ENCODE measurements at places on chromosomes 4 and X.

DNA sequence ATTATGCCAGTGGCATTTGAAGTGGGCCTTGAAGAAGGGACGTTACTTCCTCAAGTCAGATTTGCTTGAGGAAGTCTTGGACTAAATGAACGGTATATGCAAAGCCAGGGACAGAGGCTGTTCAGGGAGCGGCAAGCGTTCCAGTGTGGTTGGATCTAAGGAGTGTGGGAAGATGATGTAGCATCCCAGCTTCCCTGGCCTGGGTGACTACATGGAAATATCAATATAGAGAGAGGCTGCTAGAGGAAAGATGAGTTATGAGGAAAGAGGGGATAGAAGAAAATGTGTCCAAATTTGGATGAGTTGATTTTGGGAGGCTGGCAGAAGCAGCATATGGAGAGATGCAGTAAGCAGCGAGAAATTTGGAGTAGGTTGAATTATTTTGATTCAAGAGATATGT is 432.5 kb upstream of the TENM3 start:
- DNase-seq, result no peak

GRCh38 chr4:42320822-42321388 is 76.4 kb upstream of the SHISA3 start:
- DNase-seq, result no peak

- DNase-seq, result no peak
Observed at GRCh38 chr4:142961866-142962265, 115.8 kb upstream of the INPP4B start.

GRCh38 chrX:150655788-150656187 is 37.4 kb upstream of the MTMR1 start:
- no peak for DNase-seq

DNA sequence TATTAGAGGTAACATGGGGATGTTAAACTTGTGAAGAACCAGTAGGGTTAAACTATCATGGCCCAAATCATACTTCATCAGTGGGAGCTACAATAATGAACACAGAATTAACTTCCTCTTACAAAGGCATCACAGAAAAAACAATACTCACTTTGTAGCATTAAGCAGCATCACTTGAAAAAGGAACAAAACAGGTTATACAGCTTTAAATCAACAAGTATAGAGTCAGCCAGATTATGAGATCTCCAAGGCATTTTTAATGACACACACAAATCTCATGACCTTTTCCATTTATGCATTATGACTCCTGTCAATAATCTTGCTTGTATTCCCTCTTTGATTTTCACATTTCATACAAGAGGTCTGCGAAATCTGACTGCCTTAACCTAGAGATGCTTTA is 18.3 kb downstream of the FBXL5 start:
- no peak for DNase-seq

DNA sequence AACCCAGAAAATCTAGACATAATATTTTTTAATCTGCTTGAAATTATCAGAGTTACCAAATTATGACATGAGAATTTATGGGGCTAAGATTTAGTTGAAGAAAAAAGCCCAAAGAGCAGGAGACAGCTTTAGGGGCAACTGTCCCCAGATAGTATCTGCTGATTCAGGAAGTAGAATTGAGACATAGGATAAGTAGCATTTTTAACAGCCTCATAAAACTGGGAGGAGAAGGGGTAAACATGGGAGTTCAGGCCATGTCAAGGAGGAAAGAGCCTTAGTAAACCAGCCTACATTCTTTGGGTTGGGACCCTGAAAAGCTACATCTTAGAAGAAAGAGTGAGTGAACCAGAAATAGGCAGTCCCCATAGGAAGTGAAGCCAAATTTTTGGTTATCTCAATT is 9.7 kb upstream of the RAB28 start:
- DNase-seq, result no peak

GRCh38 chr4:11328401-11328800 is 100.3 kb downstream of the HS3ST1 start:
- DNase-seq, result no peak

GRCh38 chr4:118398226-118399090 is 45.7 kb upstream of the PRSS12 start:
- no peak for DNase-seq

DNA sequence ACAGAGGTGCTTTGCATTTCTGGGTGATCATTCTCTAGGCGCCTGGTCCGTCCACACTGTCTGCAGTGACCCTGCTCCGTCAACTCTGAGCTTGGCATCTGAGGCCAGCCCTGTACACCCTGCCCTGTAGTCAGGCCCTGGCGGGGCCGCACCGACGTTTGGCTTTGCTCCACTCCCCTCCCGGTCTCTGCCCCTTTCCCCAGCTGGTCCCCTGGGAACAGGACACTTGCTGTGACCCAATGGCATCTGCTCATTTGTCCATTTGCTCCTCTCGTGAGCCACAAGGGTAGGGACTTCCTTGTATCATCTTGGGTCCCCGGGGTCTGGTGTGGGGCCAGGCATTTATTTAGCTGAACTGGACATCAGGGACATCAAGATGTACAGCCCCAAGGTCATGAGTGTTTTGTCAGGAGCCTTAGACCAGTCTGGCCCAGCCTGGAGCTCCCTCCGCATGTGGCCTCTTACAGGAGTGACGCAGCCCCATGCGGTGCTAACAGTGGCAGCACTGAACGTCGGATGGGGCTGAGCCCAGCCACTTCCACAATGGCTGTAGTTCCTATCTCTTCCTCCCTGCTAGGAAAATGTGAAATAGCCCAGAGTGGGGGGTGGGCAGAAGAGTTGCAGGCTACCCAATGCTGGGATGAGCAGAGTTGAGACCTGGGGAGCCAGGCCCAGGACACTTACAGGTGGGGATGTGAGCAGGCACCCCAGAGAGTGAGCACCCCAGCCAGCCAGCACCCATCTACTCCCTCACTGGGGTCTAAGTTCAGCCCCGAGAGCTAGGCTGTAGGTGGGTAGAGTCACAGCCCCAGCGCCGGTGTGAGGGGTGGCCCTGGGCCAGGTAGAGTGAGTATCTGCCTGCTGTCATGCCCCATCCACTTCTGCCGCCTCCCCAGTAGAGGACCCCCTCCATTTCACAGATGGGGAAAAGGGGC is 2.0 kb upstream of the SH3BP2 start:
- DNase-seq, result no peak

DNA sequence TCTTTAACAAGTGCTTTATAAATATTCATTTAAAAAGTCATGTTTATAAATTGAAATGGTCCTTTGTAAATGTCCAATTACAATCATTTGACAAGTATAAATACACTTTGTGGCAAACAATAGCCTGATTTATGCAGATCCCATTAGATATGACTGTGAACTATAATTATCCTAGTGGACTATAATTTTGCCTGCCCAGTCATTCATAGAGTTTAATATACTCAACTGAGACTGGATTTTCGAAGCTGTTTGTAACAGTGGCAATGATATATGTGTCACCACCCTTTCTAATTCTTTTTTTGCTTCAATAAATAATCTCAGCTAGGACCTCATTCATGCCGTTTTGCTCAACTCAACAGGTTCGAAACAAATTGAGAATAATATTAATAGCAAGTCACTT is 732.0 kb downstream of the PCDH18 start:
- no peak for DNase-seq

- no peak for DNase-seq
Observed at GRCh38 chrX:150051096-150051495, 112.8 kb upstream of the EOLA2 start.

DNA sequence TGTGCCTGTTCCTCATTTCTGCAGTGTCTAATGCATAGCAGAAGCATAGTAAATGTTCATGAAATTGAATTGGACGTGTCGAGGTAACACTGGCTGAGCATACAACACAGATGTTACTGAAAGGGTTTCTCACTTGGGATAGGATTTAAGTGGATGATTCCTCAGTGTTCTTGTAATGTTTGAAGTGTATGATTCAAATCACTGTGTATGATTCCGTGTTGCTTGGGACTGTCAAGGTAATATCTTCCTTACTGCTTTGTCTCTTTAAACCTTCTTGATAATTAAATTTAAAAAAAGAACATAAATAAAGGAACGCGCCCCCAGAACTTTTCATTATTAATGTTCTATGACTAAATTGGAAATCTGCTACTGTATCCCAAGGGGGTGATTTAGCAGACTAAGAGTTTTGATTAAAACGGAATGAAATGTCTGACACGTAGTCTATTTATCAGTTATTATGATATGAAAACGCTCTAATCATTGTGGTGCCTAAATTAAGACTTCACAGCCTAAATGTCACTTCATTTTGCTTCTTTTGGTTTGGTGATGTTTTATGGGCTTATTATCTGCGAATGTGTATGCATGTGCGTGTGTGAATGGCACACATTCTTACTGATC is 696.9 kb upstream of the EPHA5 start:
- no peak for DNase-seq

- DNase-seq, result no peak
Observed at GRCh38 chr4:186885289-186885688, 161.6 kb upstream of the FAT1 start.

DNA sequence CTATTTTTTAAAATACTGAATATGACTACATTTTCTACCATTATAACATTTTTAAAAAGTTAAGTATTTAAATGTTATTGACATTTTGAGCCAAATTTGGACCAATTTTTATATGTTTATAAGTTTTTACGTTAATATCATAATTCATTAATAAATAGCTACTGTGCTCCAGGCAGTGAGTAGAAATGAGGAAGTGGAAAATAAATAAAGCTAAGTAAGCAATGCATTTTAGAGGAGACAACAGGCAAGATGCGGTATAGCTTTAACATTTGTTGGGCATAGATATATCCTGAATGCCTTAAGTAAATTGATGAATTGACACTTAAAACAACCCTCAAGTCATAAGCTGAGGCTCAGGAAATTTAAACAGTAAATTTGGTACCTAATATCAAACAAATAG is 474.8 kb downstream of the PCDH10 start:
- no peak for DNase-seq

- DNase-seq, result no peak
Observed at GRCh38 chr4:107255114-107255513, 219.0 kb upstream of the DKK2 start.

GRCh38 chr4:78155616-78156105 is 98.5 kb downstream of the FRAS1 start:
- no peak for DNase-seq

DNA sequence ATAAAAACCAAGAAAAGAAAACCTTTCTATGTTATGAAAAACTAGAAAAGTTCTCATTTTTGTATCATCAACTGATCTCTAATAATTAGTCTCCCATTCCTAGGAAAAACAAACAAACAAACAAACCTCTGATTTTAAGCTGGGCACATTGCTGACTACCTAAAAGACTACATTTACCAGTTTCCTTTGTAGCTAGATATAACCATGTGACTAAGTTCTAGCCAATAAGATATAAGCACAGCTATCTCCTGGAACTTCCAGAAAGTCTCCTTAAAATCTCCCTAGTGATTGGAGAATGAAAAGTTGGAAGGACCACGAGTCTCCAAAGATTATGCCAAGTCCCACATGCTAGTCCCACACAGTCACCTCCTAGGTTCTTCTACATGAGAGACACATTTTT is 108.9 kb downstream of the NR3C2 start:
- DNase-seq, result no peak

GRCh38 chr4:23213198-23213597 is 520.5 kb downstream of the GBA3 start:
- no peak for DNase-seq

GRCh38 chr4:22485737-22486136 is 30.1 kb downstream of the ADGRA3 start:
- no peak for DNase-seq

GRCh38 chr4:174316954-174317353 is 33.2 kb downstream of the CEP44 start:
- DNase-seq, result no peak

GRCh38 chr4:115562506-115562905 is 449.1 kb upstream of the NDST4 start:
- DNase-seq, result no peak

DNA sequence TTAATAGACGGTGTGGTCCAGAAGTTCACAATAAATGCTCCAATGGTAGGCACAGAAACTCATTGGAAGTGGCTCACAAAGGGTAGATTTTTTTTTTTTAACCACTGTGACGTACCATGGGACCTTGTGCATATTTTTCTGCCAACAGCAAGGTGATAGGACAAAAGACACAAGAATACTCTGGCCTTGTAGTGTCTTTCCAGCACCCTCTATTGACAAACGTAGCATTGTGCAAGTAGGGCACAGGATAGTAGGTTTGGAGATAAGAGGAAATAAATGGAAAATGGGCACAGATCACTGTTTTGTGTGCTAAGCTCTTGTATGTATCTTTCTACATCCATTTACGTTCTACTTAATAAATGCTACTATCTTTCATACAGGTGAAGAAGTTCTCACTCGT is 2054.9 kb downstream of the PCDH7 start:
- no peak for DNase-seq

GRCh38 chrX:16639966-16640365 is 10.0 kb upstream of the S100G start:
- no peak for DNase-seq

All from nucleus accumbens (tissue), 56 donors.